Fibroblast of lung (primary cell): ENCODE measurements at places on chromosomes 5 and 9.
A peak's percentile ranks its signal among the peaks of the same experiment; 100 is the strongest.

DNA sequence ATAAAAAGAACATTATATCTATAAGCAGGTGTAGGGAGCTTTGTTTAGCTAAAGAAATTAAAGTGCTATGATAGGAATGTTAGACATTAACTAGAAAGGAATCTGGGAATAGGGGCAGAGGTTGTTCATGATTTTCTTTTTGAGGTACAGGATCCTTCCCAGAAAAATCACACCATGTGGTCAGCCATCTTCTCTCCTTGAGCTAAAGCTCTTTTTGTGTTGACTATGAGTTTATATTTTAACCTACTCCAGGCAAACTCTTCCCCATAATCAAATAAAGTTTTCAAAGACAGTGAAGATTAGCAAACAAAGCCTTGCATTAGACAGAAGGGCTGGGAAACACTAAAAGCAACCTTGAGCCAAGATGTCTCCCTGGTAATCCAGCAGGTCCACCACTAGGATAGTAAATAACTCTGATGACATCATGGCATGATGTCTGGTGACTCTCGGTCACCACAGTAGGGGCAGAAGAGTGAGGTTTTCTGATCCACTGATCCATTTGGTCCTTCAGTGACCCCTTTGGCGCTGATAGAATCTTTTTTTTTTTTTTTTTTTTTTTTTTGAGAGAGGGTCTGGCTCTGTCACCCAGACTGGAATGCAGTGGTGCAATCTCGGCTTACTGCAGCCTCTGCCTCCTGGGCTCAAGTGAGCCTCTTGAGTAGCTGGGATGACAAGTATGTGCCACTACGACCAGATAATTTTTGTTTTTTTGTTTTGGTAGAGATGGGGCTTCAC is 30.6 kb upstream of the IL6ST start:
- H3K4me3 ChIP-seq, result no peak overlapping the region
- no peaks in the 10 kb centered on the region for H3K36me3 ChIP-seq
- no peaks in the 10 kb centered on the region for H3K27me3 ChIP-seq
- H3K27ac ChIP-seq, result peak overlapping the region; percentile 41

DNA sequence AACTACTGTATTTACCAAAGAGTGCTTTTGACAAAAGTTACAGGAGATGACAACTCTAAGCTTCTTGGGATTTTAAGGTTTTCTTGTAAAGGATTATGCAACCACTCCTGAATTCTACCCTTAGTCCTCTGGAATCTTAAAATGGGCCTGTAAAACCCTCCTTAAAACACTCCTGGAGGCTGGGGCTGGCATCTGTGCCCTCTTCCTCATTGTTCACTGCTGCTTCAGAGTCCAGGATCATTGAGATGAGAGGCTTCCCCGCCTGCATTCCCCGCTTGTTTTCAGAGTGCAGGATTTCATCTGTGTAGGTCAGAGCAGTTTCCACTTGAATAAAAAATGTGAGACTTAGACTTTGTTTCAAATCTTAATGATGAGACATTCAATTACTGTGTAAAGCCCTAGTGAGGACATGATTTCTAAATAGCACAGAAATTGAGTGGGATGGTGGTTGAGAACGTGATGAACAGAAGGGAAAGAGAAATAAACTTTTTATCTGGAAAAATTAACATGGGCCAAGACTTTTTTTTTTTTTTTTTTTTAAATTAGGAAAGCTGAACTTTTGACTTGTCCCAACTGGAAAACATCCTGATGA is 40.4 kb downstream of the PCSK5 start:
- no peaks in the 10 kb centered on the region for H3K27me3 ChIP-seq
- H3K36me3 ChIP-seq, result no peaks in the 10 kb centered on the region
- no peak overlapping the region for H3K4me3 ChIP-seq
- DNase-seq, result peak; percentile 36
- no peaks in the 10 kb centered on the region for H3K4me1 ChIP-seq

DNA sequence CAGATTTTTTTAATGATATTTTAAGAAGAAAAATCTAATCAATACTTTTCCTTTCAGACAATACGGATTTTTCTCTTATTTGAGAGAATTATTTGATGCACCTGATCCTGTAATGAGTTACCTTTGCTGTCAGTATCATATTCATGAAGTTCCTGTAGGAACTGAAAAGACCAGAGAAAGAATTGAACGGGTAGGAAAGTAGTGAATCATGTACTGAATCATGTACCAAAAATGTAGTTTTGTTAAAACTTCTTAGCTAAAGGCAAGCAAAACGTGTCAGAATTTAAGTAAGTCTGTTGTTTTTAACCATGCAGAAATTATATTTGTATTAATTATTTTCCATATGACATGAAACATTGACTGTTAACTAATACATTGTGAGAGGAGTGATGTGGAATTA is 56.6 kb downstream of the SMC5 start:
- H3K27me3 ChIP-seq, result no peaks in the 10 kb centered on the region
- no peaks in the 10 kb centered on the region for H3K4me1 ChIP-seq
- peaks cover 2% of the 10 kb centered on the region for H3K36me3 ChIP-seq
- no peak overlapping the region for H3K4me3 ChIP-seq

GRCh38 chr9:136531904-136532798 is 13.7 kb downstream of the NOTCH1 start:
- H3K4me1 ChIP-seq, result no peaks in the 10 kb centered on the region
- peaks cover 6% of the 10 kb centered on the region for H3K36me3 ChIP-seq
- H3K4me3 ChIP-seq, result no peak overlapping the region
- DNase-seq, result no peak

DNA sequence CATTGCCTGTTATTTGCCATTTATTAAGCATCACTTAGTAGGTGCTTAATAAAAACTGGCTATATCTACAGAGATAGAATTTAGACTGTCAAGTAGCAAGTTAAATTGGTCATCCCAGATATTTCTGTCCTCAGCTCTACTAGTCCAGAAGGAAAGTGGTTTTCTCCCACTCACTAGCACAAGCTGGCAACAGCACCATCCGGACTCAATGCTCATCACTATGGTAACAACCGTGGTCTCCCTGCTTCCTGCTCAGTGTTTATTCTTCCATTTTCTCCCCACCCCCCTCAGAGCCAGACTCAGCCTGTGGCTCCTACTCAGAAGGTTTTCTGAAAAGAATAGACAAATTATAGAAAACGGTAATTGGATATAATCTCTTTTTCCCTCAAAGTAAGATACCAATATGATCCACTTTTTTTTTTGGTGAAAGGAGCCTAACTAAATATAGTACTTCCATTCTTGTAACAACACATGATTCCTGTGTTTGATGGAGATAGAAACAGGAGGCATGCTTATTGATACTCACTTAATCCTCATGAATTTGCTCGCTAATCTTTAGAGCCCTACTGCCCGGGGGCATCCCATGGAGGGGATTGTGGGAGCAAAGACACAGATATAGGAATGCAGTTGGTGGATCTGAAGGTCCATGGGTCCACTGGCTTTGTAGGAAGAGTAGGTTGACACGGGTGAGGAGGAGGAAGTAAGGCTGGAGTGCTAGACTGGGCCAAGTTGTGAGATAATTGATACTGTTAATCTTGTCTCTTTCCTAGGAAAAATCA is 191.4 kb downstream of the MAN2A1 start:
- no peak overlapping the region for H3K4me3 ChIP-seq
- H3K27me3 ChIP-seq, result no peaks in the 10 kb centered on the region
- H3K27ac ChIP-seq, result no peak overlapping the region
- DNase-seq, result peak; percentile 68
- peaks cover 2% of the 10 kb centered on the region for H3K4me1 ChIP-seq
